ENCODE measurements at places on chromosomes 4 and X.

DNA sequence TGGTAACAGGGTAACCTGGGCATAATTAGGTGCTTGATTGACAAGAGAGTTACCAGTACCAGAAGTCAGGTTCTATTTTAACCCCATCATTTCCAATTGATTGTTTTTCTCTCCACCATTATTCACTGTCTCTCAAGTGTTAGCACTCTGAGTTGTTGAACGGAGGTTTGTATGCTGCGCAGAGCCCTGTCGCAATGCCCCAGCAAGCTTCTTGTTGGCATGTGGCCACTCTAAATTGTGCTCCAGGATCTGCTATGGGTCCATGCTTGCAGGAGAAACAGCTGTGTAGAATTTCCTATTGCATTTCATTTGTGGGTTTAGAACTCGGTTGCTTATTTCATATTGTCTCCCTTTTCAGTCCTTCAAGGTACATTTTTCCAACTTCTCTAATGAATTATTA is 98.2 kb downstream of the KLHL8 start:
- no peak for DNase-seq

DNA sequence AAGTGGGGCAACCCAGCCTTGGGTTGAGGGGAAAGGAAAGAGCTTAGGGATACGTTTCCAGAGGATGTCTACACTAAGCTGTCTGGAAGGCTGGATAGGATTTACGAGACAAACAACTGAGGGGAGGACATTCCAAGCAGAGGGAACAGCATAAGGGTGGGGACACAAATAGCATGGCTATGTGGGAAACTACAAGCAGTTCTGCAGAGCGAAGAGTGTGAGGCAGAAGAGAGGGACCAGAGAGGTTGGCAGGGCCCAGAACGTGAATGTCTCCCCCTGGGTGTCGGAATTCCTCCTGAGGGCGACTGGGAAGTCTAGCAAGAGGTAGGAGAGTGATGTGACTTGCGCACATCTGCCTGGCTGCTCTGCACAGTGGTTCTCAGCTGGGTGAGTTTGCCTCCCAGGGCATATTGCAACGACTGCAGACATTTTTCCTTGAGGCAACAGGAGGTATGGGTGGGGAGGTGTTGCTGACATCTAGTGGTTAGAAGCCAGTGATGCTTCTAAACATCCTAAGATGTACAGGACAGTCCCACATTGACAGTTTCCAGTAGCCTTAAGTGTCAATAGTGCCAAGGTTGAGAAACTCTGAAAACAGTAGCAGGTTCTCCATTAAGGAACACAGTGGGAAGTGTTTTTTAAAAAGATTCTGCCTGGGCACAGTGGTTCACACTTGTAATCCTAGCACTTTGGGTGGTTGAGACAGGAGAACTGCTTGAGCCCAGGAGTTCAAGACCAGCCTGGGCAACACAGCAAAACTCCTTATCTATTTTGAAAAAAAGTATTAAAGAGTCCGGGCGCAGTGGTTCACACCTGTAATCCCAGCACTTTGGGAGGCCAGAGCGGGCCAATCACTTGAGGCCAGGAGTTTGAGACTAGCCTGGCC is 9.2 kb downstream of the NDUFA1 start:
- DNase-seq: no peak

- DNase-seq: no peak
Measured at GRCh38 chr4:140854168-140854567, 98.0 kb upstream of the TBC1D9 start.

GRCh38 chrX:154732421-154733065 is 18.3 kb downstream of the GAB3 start:
- DNase-seq: no peak

DNA sequence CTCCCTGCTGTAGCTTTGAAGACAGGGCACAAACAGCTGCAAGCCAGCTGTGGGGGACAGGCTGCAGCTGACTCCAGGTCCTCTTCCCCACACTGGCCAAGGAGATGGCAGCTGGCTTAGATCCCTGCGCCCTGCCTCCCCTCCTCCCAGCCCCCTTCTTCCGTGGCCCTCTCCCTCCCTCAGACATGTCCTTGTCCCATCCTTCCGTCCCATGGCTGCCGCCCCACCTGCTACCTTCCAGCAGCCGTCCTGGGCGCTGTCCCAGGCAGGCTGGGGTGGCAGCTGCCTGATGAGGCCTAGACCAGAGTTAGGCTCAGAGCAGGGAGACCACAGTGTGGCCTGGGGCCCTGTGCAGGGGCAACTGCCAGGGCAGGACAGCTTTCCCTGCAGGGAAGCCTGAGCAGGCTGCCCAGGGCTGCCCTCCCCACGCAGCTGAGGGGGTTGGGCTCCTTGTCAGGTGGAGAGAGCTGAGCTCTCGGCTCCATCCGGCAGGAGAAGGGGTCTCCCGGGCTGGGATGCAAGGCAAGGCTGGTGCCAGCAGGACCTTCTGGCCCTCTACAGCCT is 3.3 kb upstream of the BGN start:
- DNase-seq: no peak

DNA sequence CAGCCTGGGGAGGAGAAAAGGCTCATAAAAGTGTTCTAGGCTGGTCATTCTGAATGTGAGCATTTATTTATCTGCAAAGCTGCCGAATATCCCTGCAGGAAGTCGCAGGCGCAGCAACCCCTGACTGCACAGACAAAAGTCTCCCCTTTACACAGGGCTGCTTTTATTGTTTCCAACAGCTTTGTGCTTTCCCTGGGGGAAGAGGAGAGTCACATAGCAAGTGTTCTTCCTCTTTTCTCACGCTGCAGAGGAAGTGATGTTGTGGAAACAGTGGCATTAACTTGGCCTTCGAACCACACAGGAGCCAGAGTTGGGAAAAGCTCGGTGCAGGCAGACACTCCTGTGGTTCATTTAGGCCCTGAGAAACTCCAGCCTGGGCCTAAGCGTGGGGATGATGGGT is 81.5 kb upstream of the BCOR start:
- DNase-seq: no peak

GRCh38 chr4:102557636-102558035 is 56.5 kb downstream of the NFKB1 start:
- no peak for DNase-seq

GRCh38 chr4:161926033-161926828 is 237.6 kb downstream of the FSTL5 start:
- DNase-seq: no peak

- no peak for DNase-seq
Measured at GRCh38 chrX:69543572-69543971, 39.4 kb downstream of the NALF2 start.

DNA sequence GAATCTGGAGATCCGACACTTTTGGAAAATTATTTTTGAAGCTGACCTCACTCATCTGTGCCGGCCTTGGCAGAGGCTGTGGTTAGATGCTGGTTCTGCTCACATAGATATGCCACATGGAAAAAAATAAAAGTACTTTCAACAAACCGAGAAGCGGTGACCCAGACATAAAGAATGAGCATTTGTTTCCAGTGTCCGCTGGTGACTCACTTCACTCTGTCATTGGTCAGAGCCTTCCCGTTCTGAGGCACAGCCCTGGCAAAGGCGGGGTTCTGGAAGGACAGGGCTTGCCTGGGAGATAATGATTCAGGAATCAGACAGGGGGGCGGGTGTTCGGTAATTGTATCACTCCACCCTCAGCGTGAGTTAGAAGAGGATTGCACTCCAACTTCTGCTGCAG is 172.4 kb upstream of the MXRA5 start:
- no peak for DNase-seq

GRCh38 chr4:114727461-114727860 is 128.9 kb downstream of the UGT8 start:
- DNase-seq: no peak

DNA sequence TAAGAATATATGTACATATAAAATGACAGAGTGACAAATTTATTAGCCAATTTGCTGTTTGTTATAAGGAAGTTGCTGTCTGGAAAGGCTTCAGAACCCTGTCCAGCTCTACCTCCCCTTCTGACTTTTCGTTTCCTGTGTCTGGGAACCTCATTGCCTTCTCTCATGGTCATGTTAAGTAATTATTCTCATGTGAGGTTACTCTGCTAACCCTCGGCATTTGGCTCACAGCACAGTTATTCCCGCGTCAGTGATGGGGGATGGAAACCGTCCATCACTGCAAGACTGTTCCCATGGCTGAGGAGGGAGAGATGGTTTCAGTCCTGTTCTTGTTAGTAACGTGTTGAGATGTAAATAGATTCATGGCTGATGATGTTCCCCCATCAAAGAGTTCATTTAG is 11.9 kb downstream of the EDNRA start:
- no peak for DNase-seq
